H4 (cell line): ENCODE measurements at places on chromosomes 6 and 20.

DNA sequence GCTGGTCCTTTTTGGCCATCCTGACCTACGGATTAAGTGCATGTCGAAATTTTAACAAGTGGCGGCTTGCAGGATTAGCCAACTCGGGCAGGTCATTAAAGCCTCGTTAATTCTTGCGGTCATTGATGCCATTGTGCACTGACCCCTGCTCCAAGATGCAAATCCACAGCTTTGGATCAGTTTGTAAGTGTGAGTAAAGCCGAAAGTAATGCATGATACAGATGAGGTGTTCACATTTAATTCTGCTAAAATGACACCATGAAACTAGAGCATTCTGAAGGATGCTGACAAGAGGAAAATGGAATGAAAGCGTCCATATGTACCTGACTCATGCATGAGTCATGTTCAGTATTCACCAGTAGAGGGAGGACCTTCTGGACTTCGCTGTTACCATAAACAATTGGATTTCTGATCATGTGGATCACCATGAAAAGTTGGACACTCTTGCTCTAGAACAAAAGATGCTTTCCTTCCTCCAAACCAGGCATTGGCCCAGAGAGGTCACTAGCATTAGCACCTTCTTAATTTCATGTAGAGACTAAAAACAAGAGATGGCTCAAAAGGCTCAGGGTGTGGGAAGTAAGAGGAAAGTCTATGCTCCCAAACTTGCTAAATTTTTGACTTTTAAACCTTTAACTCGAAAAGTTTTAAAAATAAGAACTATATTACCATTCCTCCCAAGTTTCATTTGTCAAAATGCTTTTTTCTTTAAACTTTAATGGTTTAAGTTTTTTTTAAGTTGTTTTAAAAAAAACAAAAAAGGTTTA is 48.0 kb downstream of the MUC22 start:
- DNase-seq = peak; percentile 85

- no peak for DNase-seq
These were observed 492.4 kb downstream of the PKHD1 start for GRCh38 chr6:51594981-51595380.

GRCh38 chr6:114382406-114382805 is 39.6 kb upstream of the HS3ST5 start:
- no peak for DNase-seq

GRCh38 chr20:43682446-43682845 is 15.5 kb downstream of the MYBL2 start:
- DNase-seq = no peak

DNA sequence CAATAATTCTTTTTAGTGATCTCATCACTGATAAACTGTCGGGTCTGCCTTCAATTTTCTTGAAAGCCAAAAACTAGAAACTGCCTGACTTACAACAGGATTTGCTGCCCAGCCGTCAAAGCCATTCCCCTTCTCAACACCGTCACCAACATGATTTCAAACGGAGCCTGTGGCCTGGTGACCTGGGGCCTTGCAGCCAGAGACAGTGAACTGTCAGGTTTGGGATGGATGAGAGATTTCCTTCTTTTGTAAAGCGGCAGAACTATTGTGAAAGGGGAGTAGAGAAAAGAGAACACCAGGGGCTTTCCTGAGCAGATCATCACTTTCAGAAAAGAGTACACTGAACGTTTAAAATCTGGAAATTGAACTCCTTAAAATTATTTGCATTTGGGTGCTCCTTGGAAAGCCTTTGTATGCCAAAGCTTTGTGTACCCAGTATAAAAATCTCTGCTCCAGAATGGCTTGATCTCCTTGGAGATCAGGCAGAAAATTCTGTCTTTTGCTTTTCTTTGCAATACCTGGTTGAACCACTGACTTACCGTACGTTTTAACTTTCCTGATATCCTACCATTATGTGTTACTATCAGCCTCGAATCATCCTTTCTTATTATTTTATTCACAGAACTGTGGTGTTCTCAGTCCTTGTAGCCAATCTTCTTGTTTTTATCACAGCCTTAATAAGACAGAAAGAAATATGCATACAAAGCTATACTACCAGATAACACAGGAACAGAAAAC is 125.2 kb downstream of the PACRG start:
- no peak for DNase-seq

DNA sequence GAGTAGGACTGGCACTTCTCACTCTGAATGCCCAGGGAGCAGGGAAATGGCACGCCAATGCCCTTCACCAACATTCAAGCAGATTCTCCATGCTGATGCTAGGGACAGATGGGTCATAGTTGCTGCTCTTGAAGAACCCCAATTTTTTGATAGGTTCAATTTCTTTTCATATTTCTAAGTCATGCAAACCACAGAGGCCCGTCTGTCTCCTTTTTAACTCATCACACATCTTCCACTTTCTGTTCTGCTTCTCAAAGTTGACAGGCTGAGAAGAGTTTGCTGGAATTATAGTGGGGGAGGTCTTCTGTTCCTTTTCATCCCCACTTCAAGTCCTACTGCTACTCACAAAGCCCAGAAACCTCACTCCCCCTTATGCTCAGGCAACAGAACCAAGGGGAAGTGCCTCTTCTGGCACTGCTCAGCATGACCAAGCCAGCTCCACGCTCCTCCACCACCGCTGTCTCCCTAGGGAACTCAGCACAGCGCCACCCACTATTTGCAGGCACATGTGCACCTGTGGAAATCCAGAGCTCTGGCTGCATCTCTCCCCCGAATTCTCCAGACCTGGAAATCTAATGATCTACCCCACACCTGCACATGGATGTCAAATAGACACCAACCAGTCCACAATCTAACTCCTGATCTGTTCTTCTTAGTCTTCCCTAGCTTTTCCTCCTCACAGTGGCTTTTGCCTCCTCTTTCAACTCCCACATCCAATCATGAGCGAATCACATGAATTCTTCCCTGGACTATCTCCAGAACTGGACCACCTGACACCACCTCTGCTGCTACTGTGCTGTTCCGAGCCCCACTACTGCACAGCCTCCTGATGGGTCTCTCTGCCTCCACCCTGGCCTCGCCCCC is 10.7 kb downstream of the ZBTB24 start:
- DNase-seq = no peak

- peak; percentile 71 for DNase-seq
These were observed 8.7 kb downstream of the CST3 start for GRCh38 chr20:23629017-23629541.

DNA sequence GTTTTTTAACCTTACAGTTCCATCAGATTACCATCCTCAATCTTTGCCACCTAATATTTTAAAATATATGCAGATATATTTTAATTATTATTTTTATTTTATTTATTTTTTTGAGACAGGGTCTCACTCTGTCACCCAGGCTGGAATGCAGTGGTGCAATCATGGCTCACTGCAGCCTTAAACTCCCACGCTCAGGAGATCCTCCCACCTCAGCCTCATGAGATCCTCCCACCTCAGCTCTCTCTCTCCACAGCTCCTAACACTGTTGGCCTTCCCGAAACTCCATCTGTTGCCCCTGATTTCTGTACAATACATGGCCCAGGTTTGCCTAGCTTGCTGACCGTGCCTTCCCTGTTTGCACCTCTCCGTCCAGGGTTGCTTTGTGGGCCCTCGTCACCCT is 4.4 kb upstream of the TAB2 start:
- no peak for DNase-seq

DNA sequence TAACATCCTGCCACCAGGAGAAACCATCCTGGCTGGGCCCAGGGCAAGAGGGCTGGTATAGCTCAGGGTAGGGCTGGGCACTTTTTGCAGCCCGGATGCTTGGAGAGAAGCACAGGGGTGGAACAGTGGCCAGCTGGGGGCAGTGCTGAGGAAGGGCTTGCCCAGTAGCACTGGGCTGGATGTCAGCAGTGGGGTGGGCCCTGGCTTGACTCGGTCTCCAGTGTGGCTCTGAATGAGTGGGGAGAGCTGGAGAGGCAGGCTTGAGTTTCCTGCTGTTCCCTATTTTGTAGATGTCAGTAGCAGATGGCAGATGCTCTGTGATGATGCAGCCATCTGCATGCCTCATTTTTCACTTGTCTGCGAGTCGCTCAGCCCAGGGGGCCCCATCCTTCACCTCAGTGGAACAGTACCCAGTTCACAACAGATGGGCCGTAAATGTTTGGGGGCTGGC is 56.3 kb upstream of the TULP1 start:
- no peak for DNase-seq
